LNCaP clone FGC (cell line): ENCODE measurements at places on chromosomes 16 and 17.

GRCh38 chr16:75250089-75250808 is 1.2 kb downstream of the BCAR1 start:
- DNase-seq = no peak

DNA sequence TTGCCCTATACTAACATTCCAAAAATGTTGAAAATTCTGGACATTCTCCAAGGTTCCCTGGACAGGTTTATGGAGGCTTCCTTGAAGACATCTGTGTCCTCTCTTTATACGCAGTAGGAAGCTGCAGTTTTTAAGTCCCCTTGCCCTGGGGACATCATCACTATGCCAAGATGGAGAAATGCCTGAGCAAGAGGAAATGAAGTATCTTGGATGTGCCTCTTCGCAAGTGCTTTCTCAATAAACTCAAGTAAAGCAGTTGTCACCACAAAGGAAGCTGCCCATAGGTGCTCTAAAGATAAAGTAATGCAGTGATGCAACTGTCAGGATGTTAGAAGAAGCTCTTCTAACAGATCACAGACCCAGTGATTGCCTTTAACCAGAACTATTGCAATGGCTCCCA is 71.0 kb downstream of the CDYL2 start:
- no peak for DNase-seq

- no peak for DNase-seq
Measured at GRCh38 chr17:77363821-77364361, 223.1 kb downstream of the SEC14L1 start.

DNA sequence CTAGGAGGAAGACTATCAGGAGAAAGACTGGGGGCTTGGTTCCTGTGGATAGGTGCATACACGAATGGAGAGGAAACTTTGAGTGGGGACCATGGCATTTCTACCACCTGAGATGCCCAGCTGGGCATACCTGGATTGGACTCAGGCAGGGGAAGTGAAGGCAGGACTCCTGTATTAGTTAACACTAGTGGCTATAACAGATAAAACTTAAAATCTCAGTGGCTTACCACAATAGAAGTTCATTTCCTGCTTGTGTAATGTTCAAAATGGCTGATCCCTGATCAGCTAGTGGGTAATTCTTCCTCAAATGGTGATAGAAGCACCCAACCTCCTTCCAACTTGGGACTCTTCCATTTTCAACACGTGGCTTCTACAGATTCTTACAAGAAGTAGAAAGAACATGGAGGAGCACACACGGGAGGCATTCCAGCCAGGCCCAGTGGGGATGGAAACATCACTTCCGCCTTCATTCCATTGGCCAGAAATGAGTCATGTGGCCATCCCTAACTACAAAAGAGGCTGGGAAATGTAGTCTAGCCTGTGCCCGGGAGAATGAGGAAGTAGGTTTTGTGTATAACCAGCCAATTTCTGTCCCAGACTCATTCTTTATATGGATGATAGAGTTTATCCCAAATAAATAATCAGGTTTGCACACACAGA is 112.1 kb downstream of the UTP18 start:
- peak; percentile 65 for DNase-seq

DNA sequence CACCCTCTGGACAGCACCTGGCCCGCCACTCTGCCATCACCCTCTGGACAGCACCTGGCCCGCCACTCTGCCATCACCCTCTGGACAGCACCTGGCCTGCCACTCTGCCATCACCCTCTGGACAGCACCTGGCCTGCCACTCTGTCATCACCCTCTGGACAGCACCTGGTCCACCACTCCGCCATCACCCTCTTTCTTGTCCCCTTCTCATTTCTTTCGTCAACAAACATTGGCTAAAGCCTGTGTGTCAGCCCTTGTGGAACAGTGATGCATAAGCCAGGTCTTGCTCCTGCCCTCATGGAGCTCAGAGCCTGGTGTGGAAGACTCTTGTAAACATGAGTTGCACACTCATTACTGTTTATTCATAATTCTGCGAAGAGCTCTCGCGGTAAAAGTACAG is 31.2 kb downstream of the CDK5R1 start:
- DNase-seq = no peak

GRCh38 chr16:75058806-75059205 is 57.8 kb downstream of the LDHD start:
- DNase-seq = no peak

GRCh38 chr16:67364600-67365235 is 28.6 kb downstream of the TPPP3 start:
- no peak for DNase-seq

GRCh38 chr16:65534121-65534528 is 412.3 kb upstream of the CDH11 start:
- no peak for DNase-seq

DNA sequence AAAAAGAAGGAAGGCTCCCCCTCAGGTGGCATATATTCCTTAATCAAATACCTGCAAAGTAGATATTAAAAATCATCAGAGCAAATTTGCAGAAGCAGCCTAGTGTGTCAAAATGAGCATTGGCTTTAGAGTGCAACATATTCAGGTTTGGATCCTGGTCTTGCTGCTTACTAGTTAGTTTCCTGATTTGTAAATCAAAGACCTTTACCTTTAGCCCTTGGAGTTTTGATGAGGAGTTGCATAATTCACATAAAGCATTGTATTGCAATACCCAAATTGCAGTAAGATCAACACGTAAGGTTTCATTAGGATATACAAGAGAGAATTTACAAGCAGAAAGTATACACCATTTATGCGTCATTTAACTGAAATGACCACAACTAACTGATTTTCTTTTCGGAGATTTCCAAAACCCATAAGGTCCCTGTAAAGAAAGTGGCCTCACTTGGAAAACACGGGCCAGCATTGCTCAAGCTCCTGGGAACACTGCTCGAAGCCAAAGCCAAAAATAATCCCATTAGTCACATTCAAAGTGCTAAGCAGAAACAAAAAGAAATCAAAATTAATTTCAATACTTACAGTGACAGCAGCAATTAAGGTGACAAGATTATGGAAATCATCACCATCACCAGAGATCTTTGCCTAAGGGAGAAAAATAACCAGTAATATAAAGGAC is 415.9 kb upstream of the ERCC4 start:
- no peak for DNase-seq

DNA sequence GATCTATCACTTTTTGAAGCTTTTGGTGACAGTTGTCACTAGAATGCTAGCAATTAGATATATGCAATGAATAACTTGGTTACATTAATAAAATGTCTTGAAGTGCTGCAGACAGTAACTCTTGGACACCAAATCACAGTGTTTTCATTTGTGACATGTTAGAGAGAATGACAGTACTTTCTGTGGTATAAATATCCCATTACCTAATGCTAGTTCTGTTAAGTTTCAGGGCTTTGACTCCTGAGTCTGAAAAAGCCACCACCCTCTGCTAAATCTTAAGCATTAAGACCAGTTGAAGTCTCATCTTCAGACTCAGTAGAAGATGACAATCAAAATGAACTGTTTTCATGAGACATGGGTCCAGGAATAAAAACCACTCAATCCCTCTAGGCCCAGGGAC is 10.6 kb upstream of the CPHXL2 start:
- DNase-seq = no peak

GRCh38 chr17:62670202-62670821 is 42.8 kb downstream of the MRC2 start:
- DNase-seq = no peak

GRCh38 chr16:89482150-89482816 is 8.1 kb downstream of the ANKRD11 start:
- no peak for DNase-seq

DNA sequence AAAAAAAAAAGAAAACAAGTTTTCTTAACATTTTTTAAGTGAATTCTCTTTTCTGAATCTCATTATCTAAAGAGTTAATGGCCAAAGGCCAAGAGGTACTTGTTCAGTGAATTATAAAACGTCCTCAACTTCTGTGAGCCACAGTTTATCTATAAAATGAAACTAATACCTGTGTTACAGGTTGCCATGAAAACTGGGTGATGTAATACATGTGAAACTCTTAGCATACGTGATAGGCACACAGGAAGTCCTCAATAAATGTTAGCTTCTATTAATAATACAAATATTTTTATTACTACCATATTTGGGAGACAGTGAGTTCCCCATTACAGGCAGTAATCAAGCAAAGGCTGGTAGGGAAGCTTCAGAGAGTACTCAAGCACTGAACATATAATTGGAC is 13.5 kb upstream of the INPP5K start:
- DNase-seq = peak; percentile 74

- DNase-seq = no peak
Measured at GRCh38 chr17:4900231-4901107, 1.1 kb downstream of the C17orf107 start.

DNA sequence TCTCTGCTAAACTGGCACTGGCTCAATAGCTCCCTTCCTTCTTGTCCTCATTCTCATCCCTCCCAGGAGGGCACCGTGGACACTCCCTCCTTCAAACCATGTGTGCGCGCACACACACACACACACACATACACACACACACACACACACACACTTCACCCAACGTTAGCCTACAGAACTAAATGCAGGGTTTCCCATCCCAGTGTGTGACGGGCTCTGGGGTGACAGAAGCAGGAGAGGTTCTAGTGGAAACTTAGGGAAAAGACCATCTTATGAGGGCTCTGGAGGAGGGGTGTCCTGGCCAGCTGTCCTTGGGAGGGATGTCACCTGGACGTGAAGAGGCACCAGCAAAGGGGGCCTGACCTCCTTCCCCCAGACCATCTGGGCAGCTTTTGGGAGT is 19.7 kb downstream of the OSBPL7 start:
- DNase-seq = no peak

DNA sequence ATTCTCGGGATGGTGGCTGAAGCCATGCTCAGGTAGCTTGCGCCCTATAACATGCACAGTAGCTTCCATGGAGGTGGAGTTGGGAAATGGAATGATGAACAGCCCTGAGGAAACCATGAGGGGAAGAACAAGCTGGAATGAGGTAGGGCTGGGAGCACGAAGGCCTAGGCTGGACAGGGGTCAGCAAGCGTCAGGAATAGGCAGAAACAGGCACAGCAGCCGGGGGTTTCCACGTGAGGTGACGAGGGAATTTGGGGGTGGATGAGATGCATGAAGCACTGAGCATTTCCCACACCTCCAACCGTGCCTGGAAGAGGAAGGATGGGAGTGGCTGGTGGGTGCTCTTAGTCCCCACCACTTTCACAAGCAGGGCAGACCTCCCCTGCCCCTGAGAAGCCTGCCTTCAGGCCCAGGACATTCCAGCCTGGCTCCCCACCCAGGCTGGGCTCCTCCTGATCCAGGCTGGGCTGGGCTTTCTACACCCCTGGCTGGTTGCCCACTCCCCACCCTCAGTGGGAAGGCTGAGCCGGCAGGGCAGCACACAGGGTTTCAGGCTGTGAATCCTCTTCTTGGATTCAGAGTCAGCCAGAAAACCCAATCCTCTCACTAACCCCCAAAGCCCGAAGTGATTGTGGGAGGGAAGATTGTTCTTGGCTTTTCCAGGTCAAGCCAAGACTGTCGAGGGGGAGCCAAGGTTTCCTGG is 21.9 kb downstream of the PLEKHG4 start:
- no peak for DNase-seq

GRCh38 chr17:78040440-78041385 is 82.2 kb downstream of the TNRC6C start:
- DNase-seq = peak; percentile 56
